Psoas muscle (tissue), 8 donors: ENCODE measurements at places on chromosomes 4 and X.

- DNase-seq: no peak
These were observed 30.9 kb downstream of the RBPJ start for GRCh38 chr4:26351685-26352084.

DNA sequence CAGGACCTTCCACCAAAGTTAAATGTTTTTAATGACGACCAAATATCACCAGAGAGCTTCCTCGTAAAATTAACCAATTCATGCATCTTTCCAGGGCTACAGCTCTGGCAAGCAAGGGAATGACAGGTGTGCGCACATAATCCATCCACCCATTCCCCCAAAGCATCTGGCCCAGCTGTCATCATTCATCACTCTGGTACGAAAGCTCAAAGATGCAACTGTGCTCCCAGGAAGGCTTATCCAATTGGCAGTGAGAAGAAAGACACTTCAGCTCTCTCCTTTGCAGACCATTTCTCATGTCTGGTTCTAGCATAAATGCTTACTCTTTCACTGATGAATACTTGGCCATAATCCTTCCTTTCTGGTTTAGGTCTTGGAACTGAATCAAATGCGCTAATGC lies 139.2 kb downstream of the NSUN7 start:
- DNase-seq: no peak

- DNase-seq: no peak
These were observed 6.9 kb downstream of the CLCN3 start for GRCh38 chr4:169627307-169627706.

DNA sequence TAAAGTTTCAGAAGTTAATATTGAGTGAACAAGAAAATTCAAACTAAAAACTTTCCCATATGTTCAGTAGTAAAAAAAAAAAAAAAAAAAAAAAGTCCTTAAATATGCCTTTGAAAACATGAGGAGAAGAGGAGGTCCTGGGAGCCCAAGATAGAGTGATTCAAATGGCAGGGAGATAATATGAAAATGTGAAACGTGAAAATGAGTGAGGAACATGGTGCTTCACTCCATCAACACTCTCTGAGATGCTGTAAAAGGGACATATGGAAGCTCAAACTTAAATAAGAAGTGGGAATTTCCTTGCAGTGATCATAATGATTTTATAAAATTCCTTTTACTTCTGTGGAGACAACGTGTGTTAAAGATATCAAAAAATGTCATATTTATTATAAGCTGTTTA lies 423.9 kb downstream of the PABPC4L start:
- DNase-seq: no peak

GRCh38 chrX:71102292-71102691 lies 4.2 kb downstream of the CXorf65 start:
- DNase-seq: no peak

DNA sequence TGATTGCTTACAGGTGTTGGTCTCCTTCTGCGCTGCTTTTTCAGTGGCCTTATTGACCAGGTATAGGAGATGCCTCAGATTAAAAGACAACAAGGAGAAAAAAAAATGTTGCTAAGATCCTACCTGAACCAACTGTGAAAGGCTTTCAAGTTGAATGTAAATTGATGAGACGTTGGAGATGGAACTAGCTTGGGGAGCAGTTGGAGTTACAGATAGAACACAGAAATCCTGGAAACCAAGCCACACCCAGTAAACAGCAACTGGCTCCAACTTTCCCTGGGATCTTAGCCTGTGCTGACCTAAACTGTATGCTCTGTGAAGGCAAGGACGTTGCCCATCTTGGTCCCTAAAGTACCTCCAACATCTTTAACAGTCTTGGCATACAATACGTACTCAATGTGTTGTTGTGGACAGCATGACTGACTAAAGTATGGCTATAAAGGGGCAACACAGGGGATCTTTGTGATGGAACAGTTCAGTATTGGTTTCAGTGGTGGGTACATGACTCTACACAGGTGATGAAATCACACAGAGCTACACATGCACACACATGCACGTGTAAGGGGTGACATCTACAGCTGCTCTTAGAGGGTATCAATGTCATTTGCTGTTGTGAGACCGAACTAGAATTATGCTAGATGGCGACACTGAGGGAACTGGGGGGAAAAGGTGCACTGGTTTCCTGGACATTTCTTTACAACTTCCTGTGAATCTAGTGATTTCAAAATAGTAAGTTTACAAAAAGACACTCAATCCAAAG lies 22.3 kb downstream of the GAB3 start:
- no peak for DNase-seq
